ENCODE measurements at places on chromosomes 11 and 22. TPM values are rescaled to one million over a fixed set of nuclear protein-coding genes. Genes with fewer than 3 reads are reported as not detected.

Gene DDIAS
- total RNA-seq: 0.37 TPM

Gene L3MBTL2
- 16.9 TPM for total RNA-seq

- no peak for DNase-seq
These were observed 39.7 kb downstream of the PPP6R3 start for GRCh38 chr11:68500206-68500605.

- DNase-seq: no peak
These were observed 25.1 kb downstream of the MRGPRG start for GRCh38 chr11:3193373-3194015.
